Fibroblast of lung (primary cell): ENCODE measurements at places on chromosomes 4 and X. TPM values are rescaled to one million over a fixed set of nuclear protein-coding genes. Genes with fewer than 3 reads are reported as not detected.

The TASL gene
- total RNA-seq: not detected in 2 replicates

The PCDH7 gene
- total RNA-seq: 2.3 and 9.0 TPM in 2 replicates

The STBD1 gene
- 10.8 and 17.5 TPM in 2 replicates for total RNA-seq

The SMIM10L2A gene
- 0.51 and 0.66 TPM in 2 replicates for total RNA-seq

The SLC34A2 gene
- total RNA-seq: not detected in 2 replicates

The SMIM9 gene
- not detected in 2 replicates for total RNA-seq

The ADH7 gene
- total RNA-seq: 0.17 TPM in 1 of 2 replicates, not detected in the other

The PPP1R2C gene
- total RNA-seq: not detected in 2 replicates

The GYG2 gene
- 5.4 and 10.6 TPM in 2 replicates for total RNA-seq

The ODAPH gene
- total RNA-seq: not detected in 2 replicates

The TGIF2LX gene
- not detected in 2 replicates for total RNA-seq

The SH3BP2 gene
- total RNA-seq: 8.6 and 9.5 TPM in 2 replicates

The FAT4 gene
- 9.0 and 17.8 TPM in 2 replicates for total RNA-seq

The FAM184B gene
- total RNA-seq: under 0.01 TPM in 1 of 2 replicates, not detected in the other

The MXRA5 gene
- total RNA-seq: 11.0 and 40.3 TPM in 2 replicates

The CNGA2 gene
- total RNA-seq: not detected in 2 replicates

The HSD17B13 gene
- total RNA-seq: under 0.01 and 0.17 TPM in 2 replicates

The POLN gene
- total RNA-seq: 4.9 and 5.6 TPM in 2 replicates

The DRD5 gene
- not detected in 2 replicates for total RNA-seq

The ZIC3 gene
- not detected in 2 replicates for total RNA-seq

The ANK2 gene
- 75.2 and 95.1 TPM in 2 replicates for total RNA-seq

The CXCL1 gene
- 1.5 and 2.3 TPM in 2 replicates for total RNA-seq

The EPHA5 gene
- total RNA-seq: under 0.01 and 0.51 TPM in 2 replicates

The SASH3 gene
- not detected in 2 replicates for total RNA-seq

The GPR119 gene
- not detected in 2 replicates for total RNA-seq

The PPARGC1A gene
- total RNA-seq: 4.4 and 6.9 TPM in 2 replicates

The UGT2A1 gene
- total RNA-seq: not detected in 2 replicates

The REPS2 gene
- total RNA-seq: 0.50 and 0.77 TPM in 2 replicates

The CXCL3 gene
- 1.3 and 2.5 TPM in 2 replicates for total RNA-seq

The NEIL3 gene
- 2.3 and 4.5 TPM in 2 replicates for total RNA-seq

The BTC gene
- 3.1 and 7.8 TPM in 2 replicates for total RNA-seq

The KDR gene
- total RNA-seq: 0.26 TPM in 1 of 2 replicates, not detected in the other

The MAGEE2 gene
- not detected in 2 replicates for total RNA-seq

The SLC10A3 gene
- 13.9 and 15.2 TPM in 2 replicates for total RNA-seq

The MAGEB2 gene
- total RNA-seq: not detected in 2 replicates

The GRIA3 gene
- total RNA-seq: 1.3 and 2.3 TPM in 2 replicates

The DUX4 gene
- not detected in 2 replicates for total RNA-seq

The FAT1 gene
- 408 and 729 TPM in 2 replicates for total RNA-seq

The CPLX1 gene
- total RNA-seq: 0.66 TPM in 1 of 2 replicates, not detected in the other

The CLDN22 gene
- under 0.01 TPM in 1 of 2 replicates, not detected in the other for total RNA-seq

The KLB gene
- total RNA-seq: not detected in 2 replicates

The IL21 gene
- not detected in 2 replicates for total RNA-seq

The LEF1 gene
- total RNA-seq: 1.3 and 1.8 TPM in 2 replicates
